ENCODE measurements at places on chromosomes 12 and 14.

DNA sequence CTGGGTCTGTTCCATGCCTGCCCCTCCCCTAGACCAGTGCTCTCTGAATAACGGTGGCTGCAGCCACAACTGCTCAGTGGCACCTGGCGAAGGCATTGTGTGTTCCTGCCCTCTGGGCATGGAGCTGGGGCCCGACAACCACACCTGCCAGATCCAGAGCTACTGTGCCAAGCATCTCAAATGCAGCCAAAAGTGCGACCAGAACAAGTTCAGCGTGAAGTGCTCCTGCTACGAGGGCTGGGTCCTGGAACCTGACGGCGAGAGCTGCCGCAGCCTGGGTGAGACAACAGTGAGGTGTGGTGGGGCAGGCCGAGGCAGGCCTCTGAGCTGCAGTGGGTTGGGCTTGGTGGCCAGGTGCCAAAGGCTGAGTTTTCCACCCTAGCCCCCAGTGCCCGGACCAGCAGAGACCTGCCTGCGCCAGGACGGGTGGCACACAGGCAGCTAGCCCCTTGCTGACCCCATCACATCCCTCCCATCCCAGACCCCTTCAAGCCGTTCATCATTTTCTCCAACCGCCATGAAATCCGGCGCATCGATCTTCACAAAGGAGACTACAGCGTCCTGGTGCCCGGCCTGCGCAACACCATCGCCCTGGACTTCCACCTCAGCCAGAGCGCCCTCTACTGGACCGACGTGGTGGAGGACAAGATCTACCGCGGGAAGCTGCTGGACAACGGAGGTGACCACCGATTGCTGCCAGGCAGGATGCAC is 28.2 kb upstream of the LRP1-AS start:
- DNase-seq: peak; percentile 41

DNA sequence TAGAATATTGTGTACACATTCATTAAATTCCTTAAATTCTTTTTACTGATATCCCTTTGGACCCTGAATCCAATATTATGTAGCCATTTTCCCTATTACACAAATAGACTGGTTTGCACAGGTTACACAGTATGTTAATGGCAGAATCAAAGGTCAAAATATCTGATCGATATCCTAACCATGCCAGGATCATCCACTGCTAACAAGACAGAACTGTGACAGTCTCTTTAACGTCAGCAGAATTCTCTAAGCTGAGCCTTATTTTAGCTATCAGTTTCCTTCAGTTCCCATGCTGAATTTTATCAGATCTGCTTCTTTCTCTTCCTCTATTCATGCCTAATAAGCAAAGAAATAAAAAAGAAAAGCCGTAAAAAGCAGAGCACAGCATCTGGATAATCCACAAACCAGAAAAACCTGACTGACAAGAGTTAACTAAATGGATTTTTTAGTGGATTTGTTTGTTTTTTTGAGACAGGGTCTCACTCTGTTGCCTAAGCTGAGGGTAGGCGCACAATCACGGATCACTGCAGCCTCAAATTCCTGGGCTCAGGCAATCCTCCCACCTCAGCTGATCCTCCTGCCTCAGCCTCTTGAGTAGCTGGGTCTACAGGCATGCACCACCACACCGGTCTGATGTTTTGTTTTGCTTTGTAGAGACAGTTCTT is 130.4 kb downstream of the PAWR start:
- no peak for DNase-seq

DNA sequence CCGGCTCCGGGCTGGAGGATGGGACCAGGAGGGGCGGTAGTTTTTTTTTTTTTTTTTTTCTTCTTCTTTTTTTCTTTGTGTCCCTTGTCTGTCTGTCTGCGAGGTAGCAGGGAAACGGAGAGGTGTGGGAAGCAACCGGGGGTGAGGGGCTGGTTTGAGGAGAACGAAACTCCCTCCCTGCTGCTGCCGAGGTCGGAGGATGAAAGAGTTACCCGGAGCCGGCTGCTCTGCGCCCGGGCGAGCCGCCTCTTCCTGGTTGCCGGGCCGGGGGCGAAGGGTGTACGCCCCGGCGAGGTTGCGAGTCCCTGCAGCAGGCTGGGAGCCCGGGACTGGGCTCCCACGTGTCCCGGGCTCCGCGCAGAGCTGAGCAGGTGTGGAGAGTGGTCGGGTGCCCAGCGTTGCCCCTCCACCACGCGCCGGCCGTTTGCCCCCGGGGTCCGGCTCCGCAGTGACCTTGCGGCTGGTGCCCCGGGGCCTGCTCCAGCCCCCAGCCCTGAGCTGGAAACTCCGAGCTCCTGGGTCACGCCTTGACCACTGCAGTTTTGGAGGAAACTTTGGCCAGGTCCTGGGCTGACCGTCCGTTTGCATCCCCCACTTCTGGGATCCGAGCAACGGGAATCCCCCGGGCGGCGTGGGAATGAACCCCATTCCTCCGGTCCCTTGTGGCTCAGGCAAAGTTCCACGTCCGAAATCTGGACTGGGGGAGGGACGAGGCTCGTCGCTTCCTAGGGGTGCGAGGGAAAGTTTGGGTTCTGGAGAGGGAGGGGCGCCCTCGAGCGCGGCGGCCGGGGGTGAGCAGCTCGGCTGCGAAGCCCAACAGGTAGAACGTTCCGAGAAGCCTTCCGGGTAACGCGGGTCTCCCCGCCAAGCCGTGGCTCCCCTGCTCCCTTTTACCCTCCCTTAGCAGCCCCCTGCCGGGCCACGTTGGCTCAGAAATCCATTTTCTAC is 1.3 kb downstream of the CHST11 start:
- DNase-seq: peak; percentile 61

DNA sequence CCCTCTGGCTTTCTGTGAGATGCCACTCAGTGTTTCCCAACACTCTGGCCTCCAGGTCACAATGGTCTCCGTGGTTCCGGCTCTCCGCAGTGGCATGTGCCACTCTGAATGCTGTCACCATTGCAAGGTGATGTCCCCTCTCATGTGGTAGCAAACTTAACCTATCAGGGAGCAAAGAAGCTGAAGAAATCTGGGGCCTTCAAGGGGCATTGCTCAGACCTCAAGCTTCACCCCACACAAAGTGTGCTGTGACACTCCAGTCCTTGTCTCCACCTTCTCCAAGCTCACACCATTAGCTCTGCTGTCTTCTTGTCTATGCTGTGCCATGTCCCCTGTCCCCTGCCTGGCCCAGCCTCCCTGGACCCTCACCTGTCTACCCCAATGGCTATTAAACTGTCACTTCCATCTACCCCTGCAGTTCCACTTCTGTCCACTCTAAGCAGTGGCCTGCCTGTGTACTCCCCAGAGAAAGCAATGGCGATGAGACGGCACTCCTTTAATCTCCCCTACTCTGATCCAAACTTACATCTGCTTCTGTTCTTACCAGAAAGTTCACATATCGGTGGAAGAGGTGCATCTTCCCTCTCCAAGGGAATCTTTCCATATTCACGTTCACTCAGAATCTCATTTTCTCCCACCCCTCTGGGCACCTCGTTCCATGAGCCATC is 93.7 kb downstream of the DHRS2 start:
- DNase-seq: no peak

DNA sequence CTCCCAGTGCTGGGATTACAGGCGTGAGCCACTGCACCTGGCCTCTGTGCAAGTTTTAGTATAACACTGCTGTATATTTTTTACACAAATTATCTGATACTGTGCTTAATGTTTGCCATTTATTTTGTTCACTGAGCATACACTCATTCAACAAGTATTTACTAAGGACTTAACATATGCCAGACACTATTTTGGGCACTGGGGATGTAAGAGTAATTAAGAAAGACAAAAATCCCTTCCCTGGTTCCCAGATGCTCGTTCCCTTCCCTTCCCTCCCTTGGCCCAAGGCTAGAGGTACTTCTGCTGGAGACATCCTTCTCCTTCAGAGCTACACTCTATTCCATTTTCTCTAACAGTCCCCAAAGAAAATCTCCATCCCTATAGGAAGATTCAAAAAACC is 12.5 kb downstream of the CIT start:
- no peak for DNase-seq

GRCh38 chr14:81523016-81523415 is 10.6 kb downstream of the SEL1L start:
- no peak for DNase-seq

GRCh38 chr14:90675399-90675798 is 140.8 kb downstream of the TTC7B start:
- DNase-seq: no peak

- DNase-seq: peak; percentile 21
Observed at GRCh38 chr12:56565510-56566101, 44.0 kb downstream of the RBMS2 start.

- no peak for DNase-seq
Observed at GRCh38 chr12:101671157-101671791, 26.2 kb upstream of the CHPT1 start.

DNA sequence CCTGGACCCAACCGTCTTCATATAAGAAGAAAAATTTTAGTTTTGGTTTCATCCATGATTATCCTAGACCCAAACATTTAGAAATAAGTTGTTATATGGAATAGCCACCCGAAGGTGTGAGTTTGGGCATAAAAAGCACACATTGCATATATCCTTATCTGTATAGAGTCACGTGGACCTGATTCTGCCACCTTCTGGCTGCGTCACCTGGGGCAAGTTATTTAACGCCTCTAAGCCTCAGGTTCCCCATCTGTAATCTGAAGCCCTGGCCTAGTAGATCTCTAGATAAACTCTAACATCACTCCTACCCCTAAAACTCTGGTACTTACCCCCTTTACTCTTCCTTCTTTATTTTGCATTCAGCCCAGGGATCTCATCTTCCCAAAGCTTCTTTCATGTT is 14.3 kb upstream of the KRT5 start:
- no peak for DNase-seq

- DNase-seq: no peak
Observed at GRCh38 chr12:28536088-28536487, 345.8 kb downstream of the CCDC91 start.

DNA sequence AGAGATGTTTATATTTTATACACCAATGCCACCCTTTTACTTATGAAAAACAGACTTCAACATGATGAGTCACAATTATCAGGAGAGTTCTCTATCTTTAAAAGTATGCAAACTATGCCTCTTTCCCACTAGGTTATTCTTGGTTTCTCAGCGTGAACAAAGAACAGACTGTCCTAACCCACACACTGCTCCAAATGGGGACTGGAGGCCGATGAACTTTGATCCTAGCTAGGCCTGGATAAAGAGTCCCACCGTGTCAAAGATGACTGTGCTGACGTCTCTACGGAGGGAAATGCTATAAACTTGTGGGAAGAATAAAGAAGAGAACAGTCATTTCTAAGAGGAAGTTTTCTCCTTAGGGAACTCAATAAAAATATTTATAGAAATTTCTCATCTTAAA is 160.1 kb downstream of the EPS8 start:
- DNase-seq: no peak

DNA sequence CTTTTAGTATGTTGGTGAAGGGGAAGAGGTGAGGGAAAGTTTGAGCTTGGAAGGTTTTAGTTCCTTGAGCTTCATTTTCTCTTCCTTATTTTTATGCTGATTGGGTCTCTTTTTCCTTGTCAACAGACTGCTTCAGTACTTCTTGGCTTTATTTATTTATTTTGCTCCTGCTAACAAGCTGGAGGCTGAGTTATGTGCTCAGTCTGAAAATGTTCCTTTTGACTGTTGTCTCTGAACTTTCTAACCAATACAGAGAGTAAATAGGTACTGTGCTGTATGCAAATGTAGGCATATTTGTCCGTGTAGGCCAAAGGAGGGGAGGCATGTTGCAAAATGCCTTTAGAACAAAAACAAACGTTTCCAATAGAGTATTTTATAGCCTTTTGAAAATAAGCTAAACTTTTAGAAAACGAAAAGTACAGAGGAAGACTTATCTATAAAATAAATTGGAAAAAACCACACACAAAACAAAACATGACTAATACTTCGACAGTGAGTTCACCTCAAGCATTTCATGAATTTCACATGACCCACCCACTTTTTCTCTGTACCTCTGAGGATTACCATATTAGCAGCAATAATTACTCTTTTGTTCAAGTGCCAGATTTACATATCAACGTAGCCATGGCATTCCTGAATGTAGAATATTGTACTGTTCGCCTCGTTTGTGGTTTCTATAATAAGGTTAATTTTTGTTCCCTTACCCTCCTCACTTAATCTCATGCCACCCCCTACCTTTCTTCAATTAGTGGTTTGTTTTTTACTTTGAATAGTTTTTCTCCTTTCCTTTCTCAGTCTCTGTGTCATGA is 4.7 kb upstream of the CREBL2 start:
- no peak for DNase-seq

GRCh38 chr12:62263966-62264365 is 3.8 kb downstream of the USP15 start:
- peak; percentile 15 for DNase-seq

GRCh38 chr14:64720131-64720576 is 15.9 kb downstream of the PLEKHG3 start:
- DNase-seq: no peak

DNA sequence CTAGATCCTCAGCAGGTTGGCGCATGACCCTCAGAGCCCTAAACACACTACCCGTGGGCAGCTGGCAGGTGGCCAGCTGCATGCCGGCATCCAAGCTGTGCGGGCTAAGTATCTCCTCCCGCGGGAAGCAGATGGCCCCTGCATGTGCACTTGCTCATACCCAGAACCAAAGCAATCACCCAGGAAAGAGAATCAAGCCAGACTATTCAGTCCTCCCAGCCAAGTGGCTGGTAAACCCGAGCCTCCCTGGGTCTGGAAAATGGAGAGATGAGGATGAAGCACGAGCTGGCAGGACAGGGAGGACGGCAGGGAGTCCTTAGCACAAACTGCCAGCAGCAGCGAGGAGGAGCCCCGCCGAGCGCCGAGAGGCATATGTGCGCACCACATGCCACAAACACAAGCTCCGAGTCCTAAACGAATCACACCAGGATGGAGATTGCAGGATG is 139.7 kb downstream of the RIMBP2 start:
- no peak for DNase-seq

GRCh38 chr14:85675957-85676356 is 146.0 kb downstream of the FLRT2 start:
- no peak for DNase-seq

- DNase-seq: no peak
Observed at GRCh38 chr14:97618917-97619690, 821.9 kb downstream of the VRK1 start.

- no peak for DNase-seq
Observed at GRCh38 chr12:57523706-57524614, 1.3 kb downstream of the MBD6 start.

GRCh38 chr12:52791271-52792184 is 4.4 kb downstream of the KRT3 start:
- no peak for DNase-seq
